ENCODE measurements at places on chromosomes 16 and 17.

- DNase-seq = no peak
These were observed 32.5 kb downstream of the CD300LF start for GRCh38 chr17:74680213-74680612.

DNA sequence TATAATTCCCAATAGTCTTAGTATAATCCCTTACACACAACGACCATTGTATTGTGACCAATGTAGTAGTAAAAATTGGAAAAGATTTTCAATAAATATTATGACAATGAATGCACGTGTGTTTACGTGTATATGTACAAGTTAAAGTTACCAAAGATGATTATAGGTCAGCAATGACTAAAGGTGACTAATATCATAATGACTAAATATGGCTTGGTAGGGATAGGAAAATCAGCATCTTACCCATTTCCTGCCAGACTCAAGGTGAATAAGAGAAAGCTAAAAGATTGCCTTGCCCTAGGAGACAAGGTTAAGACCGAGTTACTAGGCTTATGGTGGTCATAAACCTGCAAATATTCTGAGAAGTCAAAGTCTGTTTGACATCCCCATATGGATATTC is 34.4 kb downstream of the CPD start:
- DNase-seq = no peak

- DNase-seq = no peak
These were observed 16.7 kb downstream of the WSB1 start for GRCh38 chr17:27310565-27311110.

DNA sequence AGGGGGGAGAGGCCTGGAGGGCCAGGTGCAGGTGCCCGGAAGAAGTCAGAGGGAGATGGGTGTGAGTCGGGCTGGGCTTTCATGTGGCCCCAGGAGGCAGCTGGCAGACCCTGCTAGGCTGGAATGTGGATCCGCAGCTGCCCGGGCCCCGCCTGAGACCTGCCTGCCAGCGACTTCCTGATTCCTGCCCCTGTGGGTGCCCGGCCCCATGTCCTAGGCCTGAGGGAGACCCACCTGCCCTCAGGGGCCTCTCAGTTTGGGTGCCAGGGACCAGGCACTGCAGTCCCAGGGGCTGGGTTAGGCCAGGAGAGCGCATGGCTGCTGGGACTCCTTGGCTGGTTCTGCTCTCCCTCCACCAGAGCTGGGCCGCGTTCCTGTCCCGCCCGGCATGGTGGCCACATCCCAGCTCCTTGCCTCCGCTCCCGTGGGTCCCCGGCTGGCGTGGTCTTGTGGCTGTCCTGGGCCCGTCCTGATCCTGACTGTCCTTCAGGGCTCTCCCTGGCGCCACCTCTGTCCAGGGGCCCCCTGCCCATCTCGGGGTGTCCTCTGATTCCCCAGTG is 22.1 kb upstream of the SPNS2 start:
- DNase-seq = no peak

DNA sequence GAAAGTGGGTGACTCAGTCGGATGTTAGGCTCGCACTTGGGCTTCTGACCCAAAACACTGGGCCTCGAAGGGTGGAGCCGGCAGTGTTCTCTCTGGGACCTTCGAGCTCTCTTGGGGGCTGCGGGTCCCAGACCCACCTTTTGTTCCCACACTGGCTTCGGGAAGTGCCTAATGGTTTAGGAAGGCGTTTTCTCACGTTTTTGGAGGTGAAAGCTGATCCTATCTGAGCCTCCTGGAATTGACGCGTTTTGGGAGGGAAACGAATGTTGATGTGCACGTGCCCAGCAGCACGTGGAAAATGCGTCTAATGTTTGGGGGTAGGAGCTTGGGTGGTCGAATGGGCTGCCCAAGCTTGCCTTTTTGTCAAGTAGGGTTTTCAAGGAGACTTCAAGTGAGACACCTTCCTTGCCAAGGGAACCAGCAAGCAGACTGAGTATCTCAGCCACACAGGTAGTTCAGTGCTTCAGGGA is 666 bp downstream of the HGS start:
- DNase-seq = no peak

DNA sequence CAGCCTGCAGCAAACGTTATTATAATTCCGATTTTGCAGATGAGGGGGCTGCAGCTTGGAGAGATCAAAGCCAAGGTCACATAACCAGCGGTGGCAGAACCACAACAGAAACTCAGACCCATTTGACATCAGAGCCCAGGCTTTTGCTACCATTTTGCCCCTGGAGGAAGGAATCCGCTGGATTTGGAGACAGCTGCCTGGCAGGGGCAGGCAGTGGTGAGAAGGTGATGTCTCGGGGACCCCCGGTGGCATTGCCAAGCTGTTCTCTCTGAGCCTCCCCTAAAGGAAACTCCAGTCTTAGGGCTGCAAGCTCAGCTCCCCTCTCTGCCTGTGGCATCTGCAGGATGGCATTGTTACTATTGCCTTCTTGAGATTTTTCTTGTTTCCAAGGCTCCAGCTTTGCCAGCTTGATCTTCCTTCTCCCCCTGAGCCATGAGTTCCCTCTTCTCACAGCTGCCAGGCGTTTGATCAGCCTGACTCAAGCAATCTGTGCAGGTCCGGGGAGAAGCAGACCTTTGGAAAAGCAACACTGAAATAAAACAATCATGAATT is 40.8 kb downstream of the AIPL1 start:
- no peak for DNase-seq

DNA sequence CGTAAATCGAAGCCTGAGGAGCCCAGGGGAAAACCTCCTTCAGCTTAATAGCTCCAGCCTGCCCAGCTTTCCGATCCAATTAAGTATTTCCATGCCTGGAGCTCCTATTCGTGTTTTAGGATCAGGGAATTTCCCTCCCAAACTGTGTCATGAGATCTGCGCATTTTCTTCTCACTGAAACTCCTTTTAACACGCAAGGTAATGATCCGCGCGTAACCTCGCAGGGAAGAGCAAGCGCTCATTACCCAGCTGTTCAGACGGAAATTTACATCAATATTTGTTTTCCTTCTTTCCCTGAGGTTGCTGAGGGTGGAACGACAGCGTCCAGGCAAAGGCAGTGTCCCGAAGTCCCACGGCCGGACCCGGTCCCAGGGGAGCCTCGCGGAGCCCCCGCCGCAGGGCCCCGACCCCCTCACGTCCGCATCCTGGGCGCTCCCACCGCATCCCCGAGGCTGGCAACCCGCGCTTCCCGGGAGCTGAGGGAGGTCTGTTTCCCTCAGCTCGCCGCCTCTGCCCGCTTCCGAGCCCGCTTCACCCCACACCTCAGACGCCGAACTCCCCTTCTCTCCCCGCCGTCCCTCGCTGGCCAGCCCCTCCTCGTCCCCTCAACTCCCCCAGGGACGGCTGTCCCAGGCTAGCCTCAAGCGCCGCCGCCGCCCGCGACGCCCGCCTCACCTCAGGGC is 415 bp downstream of the ABCA5 start:
- DNase-seq = no peak

DNA sequence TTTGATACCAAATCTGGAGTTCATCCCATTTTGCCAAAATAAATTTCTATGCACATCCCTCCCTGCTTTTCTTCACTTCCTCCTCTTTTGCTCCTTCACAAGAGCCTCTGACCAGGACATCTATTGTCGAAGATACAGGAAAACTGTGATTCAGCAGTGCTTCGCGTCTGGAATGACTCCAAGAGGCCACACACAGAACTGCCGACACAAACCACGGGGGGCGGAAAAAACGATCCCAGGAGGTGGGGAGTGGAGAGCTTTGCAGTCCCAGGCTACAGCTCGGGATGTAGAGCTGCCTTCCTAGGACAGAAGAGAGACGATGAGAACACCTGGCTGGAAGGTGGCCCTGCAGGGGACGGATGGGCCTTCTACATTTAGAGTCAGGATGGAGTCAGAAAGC is 102.8 kb downstream of the XYLT1 start:
- no peak for DNase-seq

GRCh38 chr17:70938336-70938735 is 769.0 kb downstream of the KCNJ2 start:
- no peak for DNase-seq

GRCh38 chr17:42411361-42411760 is 11.7 kb downstream of the CAVIN1 start:
- DNase-seq = no peak

Data from stimulated activated CD8-positive, alpha-beta memory T cell treated with anti-CD3 and anti-CD28 coated beads, Interleukin-7, amount 100 ng/mL, for 4 hours (primary cell).